ENCODE measurements at places on chromosomes 1 and 21.

DNA sequence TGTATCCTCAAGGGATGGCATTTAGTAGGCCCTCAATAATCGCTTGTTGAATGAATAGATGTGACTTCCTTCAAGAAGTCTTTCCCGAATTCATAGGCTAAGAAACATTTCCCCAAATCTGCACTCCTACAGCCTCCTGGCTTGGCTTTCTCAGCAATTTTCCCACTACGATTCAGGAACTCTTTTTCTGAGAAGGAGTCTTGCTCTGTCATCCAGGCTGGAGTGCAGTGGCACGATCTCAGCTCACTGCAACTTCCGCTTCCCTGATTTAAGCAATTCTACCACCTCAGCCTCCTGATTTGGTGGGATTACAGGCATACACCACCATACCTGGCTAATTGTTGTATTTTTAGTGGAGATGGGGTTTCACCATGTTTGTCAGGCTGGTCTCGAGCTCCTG is 37.9 kb upstream of the IFFO2 start:
- DNase-seq = no peak

- DNase-seq = no peak
Observed at GRCh38 chr1:29033829-29034466, 89.8 kb downstream of the TMEM200B start.

- no peak for DNase-seq
Observed at GRCh38 chr1:155260276-155260675, 1.9 kb downstream of the SCAMP3 start.

- DNase-seq = no peak
Observed at GRCh38 chr1:30033256-30034104, 689.9 kb downstream of the MATN1 start.

DNA sequence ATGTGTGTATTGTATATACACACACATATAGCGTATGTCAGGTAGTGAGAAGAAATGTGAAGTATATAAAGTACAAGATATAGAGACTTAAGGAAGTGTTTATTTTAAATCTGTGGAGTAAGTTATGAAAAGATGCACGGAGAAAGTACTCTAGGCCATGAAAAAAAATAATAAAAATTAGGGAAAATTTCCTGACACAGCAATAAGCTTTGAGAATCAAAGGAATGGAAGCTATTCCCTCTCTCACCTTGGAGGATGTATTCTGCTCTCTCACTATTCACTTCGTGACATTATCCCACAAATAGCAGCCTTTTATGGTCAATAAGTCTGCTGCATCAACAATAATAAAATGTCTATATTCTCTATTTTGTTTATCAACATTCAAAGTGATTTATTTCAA is 700.4 kb upstream of the RGS18 start:
- no peak for DNase-seq

GRCh38 chr1:3237570-3237969 is 168.6 kb downstream of the PRDM16 start:
- DNase-seq = no peak

DNA sequence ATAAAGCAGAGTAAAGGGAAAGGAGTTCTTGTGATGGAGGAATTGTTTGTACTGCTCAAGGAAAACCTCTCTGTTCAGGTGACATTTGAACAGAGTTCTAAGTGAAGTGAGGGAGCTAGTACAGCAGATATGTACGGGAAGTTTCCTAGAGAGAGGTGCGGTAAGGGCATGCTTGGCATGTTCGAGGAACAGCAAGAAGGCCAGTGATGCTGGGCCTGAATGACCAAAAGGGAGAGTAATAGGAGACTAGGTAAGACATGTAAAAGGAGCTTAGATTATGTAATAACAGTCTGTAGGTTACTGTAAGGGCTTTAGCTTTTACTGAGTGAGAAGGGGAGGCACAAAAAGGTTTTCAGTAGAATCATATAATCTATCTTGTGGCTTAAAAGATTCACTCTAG is 63.9 kb downstream of the PIK3R3 start:
- DNase-seq = no peak

- DNase-seq = no peak
Observed at GRCh38 chr1:110672001-110672752, 2.6 kb downstream of the KCNA3 start.

GRCh38 chr1:28517649-28517999 is 11.8 kb downstream of the RCC1 start:
- DNase-seq = no peak

Measured in left cardiac atrium (tissue), 4 donors.